Kidney (tissue), 22 donors: ENCODE measurements at places on chromosomes 5 and 9. TPM values are rescaled to one million over a fixed set of nuclear protein-coding genes. Genes with fewer than 3 reads are reported as not detected.

DNA sequence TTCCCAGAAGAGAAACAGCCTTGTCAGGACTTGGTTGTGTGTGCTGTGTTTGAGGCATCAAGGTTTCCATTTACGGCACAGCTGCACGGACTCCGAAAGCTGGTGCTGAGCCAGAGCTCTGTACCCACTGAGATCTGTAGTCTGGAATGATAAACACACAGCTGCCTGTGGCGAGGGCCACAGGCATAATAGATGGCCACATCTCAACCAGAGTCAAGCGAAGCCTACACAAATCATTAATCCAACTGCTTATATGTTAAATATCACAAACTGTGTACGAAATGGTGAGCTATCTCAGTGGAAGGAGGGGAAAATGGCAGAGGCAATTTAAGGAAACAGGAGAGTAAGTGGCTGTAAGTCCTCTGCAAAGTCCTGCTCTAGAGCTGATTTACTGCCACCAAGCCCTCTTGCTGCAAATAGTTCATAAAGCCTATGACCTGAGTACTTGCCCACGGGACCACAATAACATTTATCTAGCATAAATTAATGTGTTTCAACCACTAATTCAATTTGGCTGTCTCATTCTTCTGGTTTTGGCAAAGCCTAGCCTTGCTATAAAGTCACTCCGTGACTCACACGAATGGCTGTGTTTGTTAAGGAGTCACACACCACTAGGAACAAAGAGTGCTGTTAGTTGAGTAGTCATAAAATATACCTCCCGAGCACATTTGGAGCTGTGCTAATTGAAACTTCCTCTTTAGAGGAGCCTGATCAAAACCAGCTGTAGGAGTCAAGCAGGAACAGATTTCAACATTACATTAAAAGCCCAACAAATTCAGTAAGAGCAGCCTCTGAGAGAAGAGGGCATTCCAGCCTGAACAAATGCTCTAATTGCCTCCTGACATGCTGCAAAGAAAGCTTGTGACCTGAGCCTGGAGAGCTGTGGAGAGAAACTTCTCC, 738.6 kb upstream of the ZNF608 start:
- peak; percentile 80 for DNase-seq

DNA sequence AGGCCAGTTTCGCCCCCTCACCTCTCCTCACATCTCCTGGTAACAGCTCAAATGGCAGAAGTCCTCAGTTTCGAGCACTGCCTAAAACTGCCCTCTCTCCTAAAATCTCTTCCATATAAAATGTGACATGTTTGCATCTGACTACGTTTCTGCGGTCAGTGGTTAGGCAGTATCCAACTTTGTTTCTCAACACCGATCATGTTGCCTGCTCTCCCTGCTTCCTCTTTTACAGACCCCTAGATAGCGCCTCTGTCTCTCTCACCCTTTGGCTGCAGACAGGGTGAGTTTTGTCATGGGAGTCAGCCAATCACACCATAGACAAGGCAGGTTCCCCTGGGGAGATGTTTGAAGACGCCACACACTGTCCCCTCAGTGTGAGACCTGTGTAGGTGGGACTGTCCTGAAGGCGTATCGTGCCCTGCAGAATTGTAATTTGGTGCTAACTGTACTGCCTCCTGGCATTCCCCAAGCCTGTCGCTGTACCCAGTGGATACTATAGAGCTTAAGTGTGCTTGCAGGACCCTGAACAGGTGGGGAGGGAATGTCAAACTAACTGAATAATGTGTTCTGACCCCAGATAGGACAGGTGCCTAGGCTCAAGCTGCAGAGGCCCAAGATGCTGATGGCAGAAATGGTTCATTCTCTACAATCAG, 1.1 kb downstream of the HEXB start:
- no peak for DNase-seq

DNA sequence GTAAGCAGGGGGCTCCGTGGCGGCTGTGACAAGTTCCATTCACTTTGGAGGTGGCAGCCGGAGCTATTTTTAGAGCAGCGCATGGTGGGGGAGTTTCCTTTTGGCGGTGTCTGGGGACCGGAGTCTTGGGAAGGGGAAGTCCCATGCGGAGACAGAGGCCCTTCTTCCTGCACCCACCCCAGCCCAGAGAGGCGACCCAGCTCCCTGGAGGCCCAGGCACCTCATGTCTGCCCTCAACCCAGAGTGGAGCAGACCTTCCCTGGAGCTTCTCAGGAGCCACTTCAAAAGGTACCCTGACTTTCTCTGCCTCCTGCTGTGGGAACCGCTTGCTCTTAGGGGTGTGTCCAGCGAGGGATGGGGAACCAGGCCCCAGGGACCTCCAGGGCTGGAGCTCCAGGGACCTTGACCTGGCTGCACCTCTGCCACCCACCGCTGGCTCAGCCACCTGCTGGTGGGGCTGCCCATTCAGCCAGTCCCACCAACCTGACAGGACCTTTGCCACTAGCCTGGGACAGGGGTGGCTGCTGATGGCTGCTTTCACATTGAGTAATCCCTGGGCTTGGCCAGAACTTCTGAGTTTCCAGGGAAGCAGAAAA, 34.1 kb downstream of the NEK6 start:
- DNase-seq = no peak

GRCh38 chr5:142342128-142342981, 17.5 kb upstream of the SPRY4 start:
- no peak for DNase-seq

DNA sequence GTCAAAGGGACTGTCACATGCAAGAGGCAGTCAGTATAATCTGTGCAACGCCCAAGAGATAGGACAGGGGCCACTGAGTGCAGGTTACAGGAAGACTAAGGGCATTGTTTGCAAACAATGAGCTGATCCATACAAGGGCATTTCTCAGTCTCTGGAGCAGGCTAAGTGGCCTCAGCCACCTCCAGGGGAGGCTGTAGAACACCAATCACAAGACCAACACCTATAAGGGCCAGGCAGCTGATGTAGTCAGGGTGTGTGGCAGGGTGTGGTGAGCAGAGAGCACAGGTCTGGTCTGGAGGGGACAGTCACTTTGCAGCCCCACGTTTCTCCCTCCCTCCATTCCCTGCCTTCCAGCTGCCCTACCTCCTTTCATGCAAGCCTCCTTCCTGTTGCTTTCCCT, 83.2 kb upstream of the ADRA1B start:
- DNase-seq = no peak

- DNase-seq = no peak
Observed at GRCh38 chr9:23464275-23464674, 361.8 kb downstream of the ELAVL2 start.

DNA sequence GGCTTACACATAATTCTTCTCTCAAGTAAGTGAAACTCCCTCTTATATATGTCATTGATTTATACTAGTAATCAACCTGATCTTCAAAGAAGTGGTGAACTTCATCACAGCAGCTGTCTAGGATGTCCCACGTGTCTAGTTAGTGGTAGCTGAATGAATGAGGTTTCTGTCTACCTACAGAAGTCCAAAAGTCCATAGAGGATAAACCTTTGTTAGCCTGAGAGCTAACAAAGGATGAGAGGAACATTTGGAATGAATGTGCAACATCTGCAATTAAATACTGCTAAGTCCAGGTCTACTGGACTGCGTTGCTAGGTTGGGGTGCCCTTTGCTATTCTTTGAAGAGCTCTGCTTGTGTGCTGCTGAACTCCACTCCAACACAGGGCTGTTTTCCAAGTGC, 213.8 kb upstream of the DAP start:
- no peak for DNase-seq

- no peak for DNase-seq
Observed at GRCh38 chr9:38137342-38137741, 68.3 kb upstream of the SHB start.

The KLHL3 gene
- total RNA-seq = 15.0 TPM

The CTNNA1 gene
- 463 TPM for total RNA-seq

DNA sequence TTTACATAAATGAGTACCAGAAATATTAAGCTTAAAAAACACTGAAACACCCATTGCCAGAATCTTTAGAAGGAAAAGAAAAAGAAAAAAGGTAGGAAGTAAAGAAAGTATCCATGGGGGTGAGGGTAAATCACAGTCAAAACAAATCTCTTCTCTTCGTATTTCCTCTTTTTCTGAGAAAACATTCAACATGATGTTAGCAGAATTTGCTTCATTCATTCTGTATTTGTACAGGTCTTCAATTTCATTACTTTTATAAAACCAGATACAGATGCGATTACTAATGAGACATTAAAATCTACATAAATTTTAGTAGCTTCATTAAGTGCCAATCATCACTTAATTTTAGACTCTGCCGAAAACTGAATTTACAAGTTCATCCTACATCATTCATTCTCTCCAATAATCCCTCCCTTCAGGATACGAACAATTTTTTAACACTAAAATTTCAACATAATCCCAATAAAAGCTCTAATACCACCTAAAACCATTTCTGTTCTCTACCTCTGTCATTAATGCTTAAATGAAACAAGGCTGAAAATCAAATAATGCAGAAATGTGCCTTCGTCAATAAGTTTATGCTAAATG, 7.0 kb downstream of the NR3C1 start:
- DNase-seq = no peak

GRCh38 chr9:98951967-98952366, 8.3 kb downstream of the COL15A1 start:
- no peak for DNase-seq

DNA sequence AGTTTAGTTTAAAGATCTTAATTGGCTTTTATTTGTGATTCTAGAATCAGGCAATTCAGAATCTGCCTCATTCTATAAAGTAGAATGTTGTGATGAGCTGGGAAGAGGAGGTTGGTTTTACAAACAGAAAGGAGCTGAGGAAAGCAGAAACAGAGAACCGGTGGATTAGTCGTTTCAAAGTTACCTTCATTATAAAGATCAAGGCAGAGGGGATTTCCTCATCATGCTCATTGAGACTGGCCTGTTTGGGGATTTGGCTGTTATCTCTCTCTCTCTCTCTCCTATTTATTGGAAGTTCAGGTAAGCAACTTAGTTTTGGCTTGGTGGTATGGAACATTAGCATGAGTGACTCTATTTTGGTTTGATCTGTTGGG, 134.0 kb downstream of the GCNT1 start:
- no peak for DNase-seq

GRCh38 chr5:5419291-5420210, 2.9 kb upstream of the ICE1 start:
- no peak for DNase-seq

- no peak for DNase-seq
Observed at GRCh38 chr5:120954255-120954654, 490.2 kb downstream of the PRR16 start.

DNA sequence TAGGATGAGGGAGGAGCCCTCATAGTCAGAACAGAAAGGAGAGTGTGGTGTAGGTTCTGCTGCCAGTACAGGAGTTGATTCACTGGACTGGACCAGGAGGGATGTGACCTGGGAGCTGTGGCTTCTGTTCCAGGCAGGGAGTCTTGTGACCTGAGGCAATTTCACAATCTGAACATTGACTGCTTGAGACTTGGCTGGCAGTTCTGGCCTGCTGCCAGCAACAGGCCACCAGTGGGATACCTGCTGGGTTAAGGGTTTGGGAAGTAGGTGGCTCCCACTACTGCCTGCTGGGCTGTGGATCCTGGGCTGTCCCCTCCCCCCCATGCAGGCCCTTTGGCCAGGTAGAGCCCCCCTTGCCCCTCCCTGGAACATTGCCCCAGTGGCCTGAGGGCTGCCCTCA, 268.6 kb upstream of the ARRDC3 start:
- DNase-seq = peak; percentile 48

GRCh38 chr9:91222457-91222856, 139.3 kb downstream of the AUH start:
- no peak for DNase-seq

The EPB41L4B gene
- 6.5 TPM for total RNA-seq

DNA sequence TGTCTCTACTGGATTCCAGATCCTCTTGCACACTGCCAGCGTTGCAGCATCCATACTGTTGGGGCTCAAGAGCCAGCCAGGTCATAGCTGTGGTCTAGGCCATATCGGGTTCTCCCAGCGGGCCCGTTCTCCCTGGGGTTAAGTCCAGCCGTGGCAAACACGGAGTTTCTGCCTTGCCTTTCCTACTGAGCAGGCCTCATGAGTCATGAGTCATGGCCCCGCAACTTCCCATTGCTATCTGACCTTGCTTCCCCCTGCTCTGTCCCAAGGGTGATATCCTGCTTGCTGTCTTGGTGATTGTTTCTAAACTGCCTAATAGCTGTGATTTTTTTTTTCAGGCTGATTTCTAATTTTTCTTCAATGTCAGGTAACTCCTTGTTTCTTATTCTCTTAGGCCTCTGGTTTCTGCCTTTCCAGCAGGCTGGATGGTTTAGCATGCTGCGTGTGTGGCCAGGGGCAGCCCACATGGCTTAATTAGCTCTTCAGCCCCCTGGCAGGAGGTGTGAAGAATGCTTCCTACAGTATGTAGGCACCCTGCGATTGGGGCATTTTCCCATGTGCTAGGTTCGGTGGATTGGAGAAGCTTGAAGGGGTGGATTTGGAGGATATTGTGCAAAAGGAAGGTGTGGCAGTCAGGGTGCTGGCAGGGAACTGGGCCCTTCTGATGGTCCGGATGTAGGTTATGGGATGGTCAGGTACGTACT, 18.7 kb downstream of the DAPK1 start:
- DNase-seq = peak; percentile 88

DNA sequence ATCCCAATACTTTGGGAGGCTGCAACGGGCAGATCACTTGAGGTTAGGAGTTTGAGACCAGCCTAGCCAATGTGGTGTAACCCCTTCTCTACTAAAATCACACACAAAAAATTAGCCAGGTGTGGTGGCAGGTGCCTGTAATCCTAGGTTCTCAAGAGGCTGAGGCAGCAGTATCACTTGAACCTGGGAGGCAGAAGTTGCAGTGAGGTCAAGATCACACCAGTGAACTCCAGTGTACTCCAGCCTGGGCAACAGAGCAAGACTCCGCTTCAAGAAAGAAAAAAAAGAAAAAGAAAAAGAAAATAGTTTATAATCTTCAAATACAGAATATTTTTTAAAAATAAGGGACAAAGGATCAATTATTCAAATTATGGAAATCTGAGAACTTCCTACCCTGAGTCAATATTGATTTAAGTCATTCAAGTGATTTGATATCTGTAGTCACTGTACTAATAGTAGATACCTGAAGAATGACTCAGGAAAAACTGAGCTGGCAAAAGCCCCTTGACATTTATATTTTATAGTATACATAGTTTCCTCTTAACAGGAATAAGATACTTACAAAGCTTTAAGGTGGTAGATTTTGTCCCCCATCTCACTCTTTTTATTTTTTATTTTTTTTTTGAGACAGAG, 61.8 kb downstream of the PTBP3 start:
- DNase-seq = no peak

The AQP3 gene
- total RNA-seq = 135 TPM

DNA sequence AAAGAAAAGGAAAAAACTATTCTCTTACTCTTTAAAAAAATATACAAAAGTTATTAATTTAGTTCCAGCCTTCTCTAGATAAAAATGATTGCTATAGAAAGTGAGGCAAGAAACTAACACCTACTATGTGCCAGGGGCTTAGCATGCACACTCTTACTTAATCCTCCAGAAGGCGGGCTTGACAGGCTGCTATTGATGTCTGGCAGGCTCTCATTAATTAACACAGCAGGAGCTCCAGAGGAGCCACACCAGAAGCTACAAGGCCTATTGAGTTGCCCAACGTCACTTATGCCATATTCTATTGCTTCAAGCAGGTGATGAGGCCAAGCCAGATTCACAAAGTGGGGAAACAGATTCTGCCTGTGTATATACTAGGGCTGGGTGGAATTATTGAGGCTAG, 54.6 kb upstream of the CLINT1 start:
- DNase-seq = no peak

- DNase-seq = no peak
Observed at GRCh38 chr5:32754284-32754683, 43.2 kb downstream of the NPR3 start.

GRCh38 chr9:129562917-129563316, 58.0 kb downstream of the C9orf50 start:
- DNase-seq = no peak
